ENCODE measurements at places on chromosomes 7 and 10.

GRCh38 chr7:28452681-28453080 is 40.4 kb downstream of the CREB5 start:
- no peak for DNase-seq

DNA sequence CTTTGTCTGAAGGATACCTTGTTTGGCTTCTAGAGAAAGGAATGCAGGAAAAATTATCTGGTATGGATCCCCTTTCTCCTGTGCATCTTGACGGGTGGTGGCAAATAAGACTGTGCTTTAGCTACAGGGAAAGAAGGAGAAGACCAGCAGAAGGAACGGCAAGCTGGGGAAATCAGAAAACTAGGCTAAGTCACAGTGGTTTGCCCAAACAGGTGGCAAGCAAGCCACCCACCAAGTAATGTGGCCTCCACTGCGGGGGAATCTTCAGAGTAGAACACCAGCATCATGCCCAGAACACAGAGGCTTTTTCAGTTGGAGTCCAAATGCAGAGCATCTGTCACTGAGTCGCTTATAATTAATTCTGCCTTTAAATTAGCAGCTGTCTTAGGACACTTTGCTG is 282.8 kb downstream of the PHF14 start:
- DNase-seq, result no peak

GRCh38 chr10:66176772-66177171 is 749.1 kb upstream of the LRRTM3 start:
- no peak for DNase-seq

GRCh38 chr7:155586843-155587440 is 40.6 kb upstream of the CNPY1 start:
- DNase-seq, result no peak

DNA sequence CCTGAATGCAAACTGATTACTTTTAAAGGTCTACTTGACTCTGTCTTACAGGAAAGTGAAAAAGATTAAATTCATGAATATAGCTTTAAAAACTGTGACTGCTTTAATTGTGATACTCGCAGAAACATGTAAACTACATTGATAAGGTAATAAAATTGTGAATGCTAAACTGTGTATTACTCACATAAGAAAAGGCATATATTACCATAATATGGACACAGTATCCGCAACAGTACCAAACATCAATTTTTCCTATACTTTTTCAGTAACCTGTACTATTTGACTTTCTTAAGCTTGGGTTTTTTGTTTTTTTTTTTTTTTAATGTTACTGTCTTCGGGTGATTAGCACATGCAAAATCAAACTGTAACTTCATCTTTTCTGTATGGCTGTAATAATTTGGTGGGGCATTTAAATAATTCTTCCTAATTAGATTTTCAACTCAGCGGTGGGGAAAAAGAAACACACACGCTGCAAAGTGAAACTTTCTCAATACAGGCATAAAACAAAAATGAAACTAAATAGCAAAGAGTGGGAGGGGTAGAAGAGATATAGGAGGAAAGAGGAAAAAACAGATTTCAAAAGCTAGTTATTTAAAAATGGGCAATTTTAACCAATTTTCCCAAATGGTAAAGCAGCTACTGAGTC is 23.2 kb downstream of the NT5C3A start:
- DNase-seq, result no peak

DNA sequence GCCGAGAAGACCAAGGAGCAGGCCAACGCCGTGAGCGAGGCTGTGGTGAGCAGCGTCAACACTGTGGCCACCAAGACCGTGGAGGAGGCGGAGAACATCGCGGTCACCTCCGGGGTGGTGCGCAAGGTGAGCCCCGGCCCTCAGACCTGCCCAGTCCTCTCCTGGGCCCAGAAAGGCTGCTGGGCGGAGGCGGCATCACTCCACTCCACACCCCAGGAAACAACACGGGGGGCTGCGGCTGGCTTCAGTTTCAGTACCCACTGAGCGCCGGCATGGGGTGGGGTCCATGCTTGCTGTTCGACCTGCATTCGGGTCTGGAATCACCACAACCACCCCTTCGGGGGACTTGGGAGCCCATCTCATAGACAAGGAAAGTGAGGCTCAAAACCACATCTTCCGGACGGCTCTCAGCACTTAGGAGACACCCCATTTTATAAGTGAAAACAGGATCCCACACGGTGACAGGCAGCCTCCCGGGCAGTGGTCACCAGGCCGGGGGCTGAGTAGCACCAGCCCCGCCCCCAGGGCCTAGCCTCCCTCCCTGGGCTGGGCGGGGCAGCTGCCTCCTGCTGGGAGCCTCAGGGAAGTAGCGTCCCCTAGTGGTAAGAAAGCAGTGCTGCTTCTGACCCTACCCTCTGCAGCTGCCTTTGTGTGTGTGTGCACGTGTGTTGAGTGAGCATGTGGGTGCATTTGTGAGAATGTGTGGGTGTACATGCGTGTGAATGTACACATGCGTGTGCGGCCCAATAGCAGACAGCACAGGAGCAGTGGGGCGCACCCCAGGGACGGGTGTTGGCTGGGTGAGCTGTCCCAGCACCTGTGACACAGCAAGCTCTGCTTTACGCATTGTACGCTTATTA is 1.8 kb downstream of the SNCG start:
- no peak for DNase-seq

DNA sequence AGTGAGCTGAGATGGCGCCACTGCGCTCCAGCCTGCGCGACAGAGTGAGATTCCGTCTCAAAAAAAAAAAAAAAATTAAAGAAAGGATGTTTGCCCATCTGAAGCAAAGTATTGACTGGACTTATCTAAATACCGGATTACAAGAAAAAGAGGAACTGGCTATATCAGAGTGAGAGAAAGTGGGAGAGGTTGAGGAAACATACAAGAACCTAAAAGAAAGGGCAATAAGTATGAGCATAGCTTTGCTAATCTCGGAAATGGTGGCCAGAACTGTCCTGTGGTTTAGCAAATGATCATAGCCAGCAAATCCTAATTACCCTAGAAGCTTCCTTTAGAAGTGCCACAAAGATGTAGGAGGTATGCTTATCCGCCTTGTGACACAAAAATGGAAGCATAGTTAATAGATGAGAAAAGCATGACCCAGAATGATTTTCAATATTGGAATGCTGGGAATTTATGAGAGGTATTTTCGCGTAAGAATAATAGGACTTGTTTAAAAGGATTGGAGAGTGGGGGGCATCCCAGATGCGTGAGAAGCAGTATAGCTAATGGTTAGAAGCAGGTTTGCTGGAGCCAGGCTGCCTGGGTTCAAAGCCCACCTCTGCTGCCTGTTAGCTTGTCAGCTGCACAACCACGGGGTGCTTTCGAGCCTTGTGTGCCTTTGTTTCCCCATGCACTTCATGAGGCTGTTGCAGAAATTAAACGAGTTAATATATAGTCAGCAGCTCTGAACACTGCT is 1.2 kb upstream of the GTPBP4 start:
- no peak for DNase-seq

DNA sequence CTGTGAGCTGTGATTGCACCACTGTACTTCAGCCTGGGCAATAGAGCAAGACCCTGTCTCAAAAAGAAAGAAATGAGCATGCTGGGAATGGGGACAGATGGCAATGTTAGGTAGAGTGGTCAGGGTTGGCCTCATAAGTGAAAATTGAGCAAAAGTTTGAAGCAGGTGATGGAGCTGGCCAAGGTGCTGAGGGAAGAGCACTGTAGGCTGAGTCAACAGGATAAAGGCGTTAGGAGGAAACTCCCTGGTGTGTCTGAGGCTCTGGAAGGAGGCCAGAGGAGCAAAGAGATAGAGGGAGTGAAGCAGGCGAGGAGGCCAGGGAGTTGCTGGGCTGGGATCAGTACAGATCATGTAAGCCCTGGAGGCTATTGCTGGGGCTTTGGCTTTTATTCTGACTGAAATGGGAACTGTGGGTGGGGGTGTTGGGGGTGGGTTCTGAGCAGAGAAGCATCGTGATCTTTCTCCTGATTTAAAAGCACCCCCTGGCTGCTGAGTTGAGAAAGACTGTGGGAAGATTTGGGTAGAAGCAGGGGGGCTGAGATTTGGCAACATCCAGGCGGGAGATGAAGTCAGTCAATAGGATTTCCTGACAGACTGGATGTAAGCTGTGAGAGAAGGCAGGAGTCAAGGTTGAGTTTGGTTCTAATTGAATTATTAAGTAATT is 52.5 kb upstream of the VKORC1L1 start:
- no peak for DNase-seq

- no peak for DNase-seq
These were observed 474.2 kb downstream of the ADRA2A start for GRCh38 chr10:111551001-111551400.

DNA sequence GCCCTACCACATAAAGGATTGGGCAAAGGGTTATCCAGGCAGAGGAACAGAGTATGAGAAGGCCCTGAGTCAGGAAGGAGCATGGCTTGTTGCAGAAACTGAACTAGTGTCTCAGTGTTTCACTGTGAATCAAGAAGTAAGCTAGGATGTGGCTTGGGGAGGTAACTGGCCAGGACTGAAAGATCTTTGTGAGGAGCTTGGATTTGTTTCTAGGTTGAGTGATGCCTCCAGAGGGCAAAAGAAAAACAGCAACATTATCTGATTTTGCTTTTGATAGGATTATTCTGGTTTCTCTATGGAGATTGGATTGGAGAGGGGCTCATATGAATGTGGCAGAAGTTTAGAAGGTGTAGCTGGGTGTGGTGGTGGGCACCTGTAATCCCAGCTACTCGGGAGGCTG is 137.9 kb upstream of the HDAC9 start:
- no peak for DNase-seq

DNA sequence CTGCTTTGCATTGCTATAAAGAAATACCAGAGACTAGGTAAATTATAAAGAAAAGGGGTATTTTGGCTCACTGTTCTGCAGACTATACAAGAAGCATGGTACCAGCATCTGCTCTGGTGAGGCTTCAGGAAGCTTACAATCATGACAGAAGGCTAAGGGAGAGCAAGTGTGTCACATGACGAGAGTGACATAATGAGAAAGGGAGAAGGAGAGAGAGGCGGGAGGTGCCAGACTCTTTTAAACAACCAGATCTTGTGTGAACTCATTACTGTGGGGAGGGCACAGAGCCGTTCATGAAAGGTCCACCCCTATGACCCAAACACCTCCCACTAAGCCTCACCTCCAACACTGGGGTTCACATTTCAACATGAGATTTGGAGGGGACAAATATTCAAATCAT is 59.0 kb upstream of the WNT16 start:
- DNase-seq, result no peak

GRCh38 chr10:100327718-100328009 is 2.4 kb downstream of the PKD2L1 start:
- DNase-seq, result no peak

- DNase-seq, result no peak
These were observed 174.5 kb downstream of the AHR start for GRCh38 chr7:17472939-17473338.

DNA sequence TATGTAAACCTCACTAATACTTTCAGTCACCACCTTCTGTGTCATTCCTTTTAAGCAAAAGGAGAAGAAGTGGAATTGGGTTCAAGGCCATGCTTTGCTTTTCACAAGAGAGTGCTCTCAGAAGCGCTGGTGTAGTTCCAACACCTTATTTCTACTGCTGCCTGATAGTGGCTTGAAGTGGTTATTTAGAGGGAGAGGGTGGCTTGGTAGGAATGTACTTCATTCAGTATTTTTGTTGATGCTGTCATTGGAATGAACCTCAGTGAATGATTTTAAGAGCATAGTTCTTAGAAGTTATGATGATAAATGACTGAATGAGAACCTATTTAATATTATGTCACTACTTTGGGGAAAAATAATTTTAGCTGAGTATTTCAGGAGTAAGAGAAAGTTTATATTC is 396.7 kb downstream of the EXOC4 start:
- DNase-seq, result no peak

DNA sequence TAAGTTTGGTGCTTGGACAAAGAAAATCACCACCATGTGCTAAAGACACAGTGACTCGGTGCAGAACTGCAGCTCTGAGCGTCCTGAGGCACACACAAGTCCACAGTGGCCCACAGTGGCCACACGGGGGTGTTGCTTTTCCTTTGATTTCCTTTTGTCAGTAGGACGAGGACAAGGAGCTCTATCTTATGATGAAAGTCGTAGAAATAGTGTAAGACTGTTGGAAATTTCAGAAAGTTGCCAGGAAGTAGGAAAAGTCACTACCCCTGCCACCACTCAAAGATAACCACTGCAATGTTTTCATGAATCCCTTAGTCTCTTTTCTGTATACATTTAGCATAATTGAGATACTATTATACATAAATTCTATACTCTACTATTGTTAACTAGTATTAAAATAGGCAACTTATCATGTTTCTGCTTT is 146.0 kb downstream of the TNS3 start:
- DNase-seq, result no peak

GRCh38 chr7:110590415-110590814 is 500.5 kb upstream of the LRRN3 start:
- DNase-seq, result no peak

- DNase-seq, result no peak
These were observed 22.1 kb downstream of the CFAP46 start for GRCh38 chr10:132920101-132920925.

DNA sequence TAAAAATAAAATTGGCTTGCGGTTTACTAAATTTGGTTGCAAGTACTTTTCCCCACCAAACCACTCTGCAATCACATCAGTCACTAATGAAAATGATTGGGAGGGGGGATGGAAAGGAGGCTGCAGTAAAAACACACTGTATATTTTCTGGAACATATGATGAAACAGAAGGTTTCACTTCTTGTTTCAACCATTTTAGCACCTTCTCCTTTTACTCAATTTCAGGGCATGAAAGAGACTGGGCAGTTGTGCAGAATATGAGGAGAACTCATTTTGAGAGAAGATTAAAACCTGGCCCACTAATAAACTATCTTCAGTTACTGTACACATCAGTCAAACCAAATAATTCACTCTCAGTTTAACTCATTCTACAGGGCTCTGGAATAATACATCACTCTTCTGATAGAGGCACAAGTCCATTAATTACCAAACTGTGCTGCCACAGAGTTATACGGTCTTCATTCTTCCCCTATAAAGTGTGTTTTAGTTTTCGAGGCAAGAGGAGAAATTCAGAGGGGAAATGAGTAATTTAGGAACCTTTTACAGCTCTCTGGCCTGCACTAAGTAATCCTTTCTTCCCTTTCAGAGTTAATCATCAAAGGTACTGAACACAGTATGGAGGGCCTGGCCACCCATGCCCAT is 25.5 kb downstream of the JAZF1 start:
- DNase-seq, result no peak

DNA sequence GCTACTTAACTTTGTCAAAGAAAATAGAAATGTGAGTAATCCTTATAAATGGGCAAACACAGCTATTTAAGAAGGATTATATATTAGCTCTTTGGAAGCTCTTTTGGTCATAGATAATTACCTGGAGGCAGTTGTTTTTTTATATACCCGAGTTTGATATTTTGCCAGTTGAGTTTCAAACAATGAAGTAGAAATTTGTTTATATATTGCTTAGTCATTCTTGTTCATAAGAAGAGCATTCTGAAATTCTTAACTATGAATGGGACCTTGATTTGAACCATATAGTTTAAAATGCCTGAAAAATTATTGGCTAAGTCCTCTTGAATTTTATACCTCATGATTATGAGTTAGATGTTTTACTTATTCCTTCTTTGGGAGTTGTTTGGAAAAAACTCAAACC is 36.4 kb downstream of the MINPP1 start:
- DNase-seq, result no peak

DNA sequence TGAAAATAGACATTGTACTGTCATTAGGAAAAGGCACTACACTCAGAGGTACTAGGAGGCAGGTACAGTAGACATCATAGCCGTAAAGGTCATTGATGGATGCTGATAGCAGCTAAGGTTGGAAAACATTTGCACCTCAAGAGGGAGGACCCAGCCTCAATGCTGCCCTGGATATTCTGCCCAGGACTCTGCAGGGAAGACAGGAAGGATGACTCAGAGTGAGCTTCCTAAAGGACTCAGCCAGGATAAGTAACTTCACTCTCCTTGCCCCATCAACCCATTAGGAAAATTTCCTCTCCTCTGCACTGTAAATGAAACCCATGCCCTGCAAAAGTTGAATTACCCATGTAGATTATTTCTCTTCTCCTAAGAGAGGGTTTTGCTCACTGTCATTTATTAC is 617.9 kb upstream of the MKI67 start:
- DNase-seq, result no peak
